Bronchial smooth muscle cell (primary cell): ENCODE measurements at places on chromosomes 16 and 17. TPM values are rescaled to one million over a fixed set of nuclear protein-coding genes. Genes with fewer than 3 reads are reported as not detected.

MT1M gene
- 2.8 and 3.9 TPM in 2 replicates for total RNA-seq

KRTAP4-9 gene
- total RNA-seq, result not detected in 2 replicates

PRRT2 gene
- 1.9 and 4.4 TPM in 2 replicates for total RNA-seq

HASPIN gene
- 0.17 and 0.79 TPM in 2 replicates for total RNA-seq

NTN3 gene
- total RNA-seq, result 1.2 and 1.4 TPM in 2 replicates

SLC5A10 gene
- not detected in 2 replicates for total RNA-seq

KRTAP1-1 gene
- not detected in 2 replicates for total RNA-seq

HS3ST6 gene
- total RNA-seq, result not detected in 2 replicates

PLXDC1 gene
- 2.4 and 3.8 TPM in 2 replicates for total RNA-seq

CD300LB gene
- total RNA-seq, result not detected in 2 replicates

TAC4 gene
- total RNA-seq, result not detected in 2 replicates

TEFM gene
- 5.6 and 10.4 TPM in 2 replicates for total RNA-seq

MAPT gene
- total RNA-seq, result 0.32 and 0.60 TPM in 2 replicates

CBFA2T3 gene
- total RNA-seq, result 0.17 TPM in 1 of 2 replicates, not detected in the other

PCGF2 gene
- total RNA-seq, result 3.9 and 5.3 TPM in 2 replicates

PPP1R27 gene
- not detected in 2 replicates for total RNA-seq

CES5A gene
- not detected in 2 replicates for total RNA-seq

MRPL10 gene
- 18.0 and 27.6 TPM in 2 replicates for total RNA-seq

PLCD3 gene
- total RNA-seq, result 39.1 and 45.8 TPM in 2 replicates

KRTAP4-5 gene
- total RNA-seq, result not detected in 2 replicates

DHRS7C gene
- total RNA-seq, result not detected in 2 replicates

BEAN1 gene
- not detected in 2 replicates for total RNA-seq

HBA2 gene
- not detected in 2 replicates for total RNA-seq

TEX14 gene
- total RNA-seq, result under 0.01 TPM in 2 replicates

MSI2 gene
- 13.7 and 15.8 TPM in 2 replicates for total RNA-seq

CRYBA1 gene
- total RNA-seq, result not detected in 2 replicates

SPN gene
- under 0.01 TPM in 1 of 2 replicates, not detected in the other for total RNA-seq

PSMD12 gene
- total RNA-seq, result 16.2 and 20.2 TPM in 2 replicates

VAC14 gene
- total RNA-seq, result 12.7 and 24.0 TPM in 2 replicates

EVI2B gene
- 0.16 TPM in 1 of 2 replicates, not detected in the other for total RNA-seq

ARHGDIG gene
- total RNA-seq, result 0.77 and 0.79 TPM in 2 replicates

ZKSCAN2 gene
- 2.5 and 3.3 TPM in 2 replicates for total RNA-seq
